ENCODE measurements at places on chromosomes 11 and 22.

GRCh38 chr11:9643751-9644150 lies 20.1 kb upstream of the SWAP70 start:
- no peak for DNase-seq

- DNase-seq = no peak
Measured at GRCh38 chr22:37627545-37627944, 11.9 kb upstream of the SH3BP1 start.

- no peak for DNase-seq
Measured at GRCh38 chr22:44878483-44879300, 126.3 kb downstream of the ARHGAP8 start.

- no peak for DNase-seq
Measured at GRCh38 chr22:39475337-39475736, 18.5 kb downstream of the MGAT3 start.

DNA sequence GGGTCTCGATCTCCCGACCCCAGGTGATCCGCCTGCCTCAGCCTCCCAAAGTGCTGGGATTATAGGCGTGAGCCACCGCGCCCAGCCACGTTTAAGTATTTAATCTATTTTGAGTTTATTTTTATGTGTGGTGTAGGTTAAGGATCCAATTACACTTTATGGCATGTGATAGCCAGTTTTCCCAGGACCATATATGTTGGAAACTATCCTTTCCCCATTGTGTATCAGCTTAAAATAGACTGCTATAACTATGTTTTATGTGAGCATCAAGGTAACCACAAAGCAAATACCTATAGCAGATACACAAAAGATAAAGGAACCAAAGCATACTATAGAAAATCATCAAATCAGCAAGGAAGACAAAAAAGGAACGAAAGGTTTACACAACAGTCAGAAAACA lies 42.4 kb downstream of the TTC28 start:
- no peak for DNase-seq

DNA sequence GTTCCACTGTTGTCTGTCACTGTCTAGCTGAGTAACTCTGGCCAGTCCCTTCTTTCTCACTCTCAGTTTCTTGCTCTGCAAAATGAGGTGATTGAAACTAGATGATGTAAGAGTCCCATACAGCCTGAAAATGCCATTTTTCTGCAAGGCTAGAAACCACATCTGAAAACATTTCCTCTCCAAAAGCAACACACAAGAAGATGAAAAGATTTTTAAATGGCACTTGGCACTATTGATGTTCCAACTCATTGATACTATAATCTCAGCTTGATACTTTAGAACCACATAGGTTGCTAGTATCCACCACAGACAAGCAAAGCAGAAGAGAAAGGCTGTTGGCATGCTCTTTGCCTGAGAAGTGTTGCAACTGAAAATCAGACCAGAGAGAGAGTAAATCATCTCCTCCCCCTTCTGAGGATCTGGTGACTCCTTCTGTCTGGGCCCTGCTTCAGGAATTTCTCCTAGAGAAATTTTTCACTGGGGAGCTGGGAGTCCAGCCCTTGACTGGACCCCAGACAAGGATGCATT lies 1217.9 kb downstream of the LRRC4C start:
- DNase-seq = no peak

DNA sequence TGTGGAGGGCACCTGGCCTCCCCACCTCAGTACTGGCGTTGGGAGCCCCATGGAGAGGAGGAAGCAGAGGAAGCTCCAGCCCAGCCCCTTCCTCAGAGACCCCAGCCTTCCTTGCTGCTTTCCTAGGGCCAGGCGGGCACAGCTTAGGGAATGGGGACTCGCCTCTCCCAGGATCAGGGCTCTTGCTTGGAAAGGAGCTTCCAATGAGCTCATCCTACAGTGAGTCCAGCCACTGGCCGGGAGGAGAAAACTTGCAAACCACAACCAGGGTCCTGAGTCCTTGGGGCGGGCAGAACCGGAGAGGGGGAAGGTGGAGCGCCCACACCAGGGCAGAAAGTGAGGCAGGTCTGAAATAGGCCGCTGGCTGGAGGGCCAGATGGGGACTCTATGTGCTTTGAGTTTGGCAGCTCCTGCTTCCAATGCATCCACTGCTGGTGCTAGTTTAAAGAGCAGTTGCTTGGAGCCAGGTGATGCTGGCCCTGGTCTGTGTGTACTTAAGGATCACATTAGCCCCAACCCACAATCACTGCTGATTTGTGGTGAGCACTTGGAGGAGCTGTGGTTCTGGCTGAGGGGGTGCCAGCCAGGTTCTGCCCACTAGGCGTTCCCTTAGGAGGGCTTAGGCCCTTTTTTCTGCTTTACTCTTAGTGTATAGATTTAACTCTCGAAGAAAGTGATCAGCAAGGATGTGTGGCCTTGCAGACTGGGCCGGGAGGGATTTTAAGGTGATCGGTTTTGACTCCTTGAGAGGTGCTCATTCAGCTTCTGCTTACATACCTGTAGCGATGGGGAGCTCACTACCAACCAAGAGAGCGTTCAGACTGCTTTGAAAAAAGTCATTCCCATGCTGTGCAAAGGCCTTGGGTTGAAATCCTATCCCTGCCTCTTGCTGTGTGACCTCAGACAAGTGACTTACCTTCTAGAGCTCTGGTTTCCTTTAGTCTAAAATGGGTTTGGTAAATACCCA lies 81.9 kb downstream of the TP53I11 start:
- DNase-seq = no peak

DNA sequence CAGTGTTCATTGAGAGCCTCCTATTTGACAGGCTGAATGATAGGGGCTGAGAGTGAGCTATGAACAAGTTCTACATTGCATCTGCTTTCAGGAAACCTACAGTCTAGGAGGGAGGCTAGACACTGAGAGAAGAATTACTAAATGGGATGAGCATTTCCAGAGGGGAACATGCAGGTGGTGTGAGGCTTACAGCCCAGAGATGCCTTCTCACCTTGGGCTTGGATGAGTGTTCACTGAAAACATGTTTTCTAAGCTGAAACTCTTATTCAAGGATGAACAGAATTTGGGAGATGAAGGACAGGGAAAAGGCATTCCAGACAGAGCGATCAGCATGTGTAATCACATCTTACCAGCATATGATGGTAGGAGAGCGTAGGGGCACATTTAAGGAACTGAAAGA lies 177.5 kb upstream of the E2F8 start:
- DNase-seq = no peak

GRCh38 chr22:17601031-17601430 lies 27.5 kb downstream of the ATP6V1E1 start:
- no peak for DNase-seq

GRCh38 chr11:134224710-134225664 lies 516 bp downstream of the VPS26B start:
- no peak for DNase-seq

- DNase-seq = no peak
Measured at GRCh38 chr11:74680703-74681531, 50.3 kb downstream of the CHRDL2 start.

- DNase-seq = peak; percentile 96
Measured at GRCh38 chr11:65150509-65151299, 16.4 kb upstream of the SYVN1 start.

GRCh38 chr22:39984746-39985145 lies 10.0 kb upstream of the FAM83F start:
- DNase-seq = no peak

DNA sequence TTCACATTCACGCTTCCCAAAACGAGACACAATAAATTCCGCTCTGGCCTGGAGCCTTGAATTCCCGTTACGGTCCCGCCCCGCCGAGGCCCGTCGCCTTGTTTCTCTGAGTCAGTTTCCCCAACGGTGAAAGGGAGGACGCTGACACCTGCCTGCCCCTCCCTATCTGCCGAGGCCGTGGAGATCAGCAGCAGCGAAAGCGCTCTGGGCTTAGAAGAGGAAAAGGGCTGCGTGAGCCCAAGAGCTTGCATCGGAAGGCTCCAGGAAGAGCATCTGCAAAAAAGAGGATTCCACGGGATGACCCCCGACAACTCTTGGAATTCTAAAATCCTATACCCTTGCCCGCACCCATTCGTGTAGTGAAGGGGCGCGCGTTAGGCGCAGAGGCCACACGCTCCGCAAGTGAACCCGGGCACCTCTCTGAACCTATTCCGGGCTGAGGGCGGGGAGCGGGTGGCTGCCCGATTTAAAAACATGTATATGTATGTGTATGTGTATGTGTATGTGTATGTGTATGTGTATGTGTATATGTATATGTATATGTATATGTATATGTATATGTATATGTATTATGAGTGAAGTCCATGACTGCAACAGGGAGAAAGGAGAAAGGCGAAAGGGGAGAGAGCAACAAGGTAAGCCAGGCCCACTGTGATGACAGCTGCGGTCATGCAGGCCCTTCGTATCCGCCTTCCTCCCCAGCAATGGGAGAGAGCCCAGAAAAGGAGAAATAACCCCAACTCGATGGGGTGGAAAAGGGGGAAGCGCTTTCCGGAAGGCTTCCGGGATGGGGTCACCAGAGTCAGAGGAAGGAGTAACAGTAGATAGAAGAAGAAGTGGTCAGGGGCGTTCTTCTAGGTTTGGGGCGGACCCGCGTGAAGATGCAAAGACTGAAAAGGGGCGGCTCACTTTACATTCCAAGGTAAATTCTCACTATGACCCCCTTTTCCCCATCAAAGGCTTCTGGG lies 948 bp upstream of the MRTFA start:
- DNase-seq = peak; percentile 86

GRCh38 chr11:71199226-71199820 lies 53.1 kb downstream of the SHANK2 start:
- DNase-seq = no peak

DNA sequence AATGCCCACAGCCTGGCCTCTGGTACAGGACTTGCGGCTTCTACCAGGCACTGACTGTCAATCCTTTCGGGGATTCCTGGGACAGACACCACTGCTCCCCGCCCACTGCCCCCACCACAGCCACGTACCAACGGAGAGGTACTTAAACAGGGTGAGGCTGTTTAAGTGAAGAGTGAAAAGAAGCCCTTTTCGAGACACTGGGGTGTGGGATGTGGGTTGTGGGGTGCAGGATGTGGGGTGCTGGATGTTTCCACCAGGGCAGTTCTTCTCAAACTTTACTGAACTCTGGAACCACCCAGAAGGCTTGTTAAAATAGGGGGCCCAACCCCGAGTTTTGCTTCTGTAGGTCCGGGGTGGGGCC lies 34.2 kb upstream of the PRR5 start:
- no peak for DNase-seq

DNA sequence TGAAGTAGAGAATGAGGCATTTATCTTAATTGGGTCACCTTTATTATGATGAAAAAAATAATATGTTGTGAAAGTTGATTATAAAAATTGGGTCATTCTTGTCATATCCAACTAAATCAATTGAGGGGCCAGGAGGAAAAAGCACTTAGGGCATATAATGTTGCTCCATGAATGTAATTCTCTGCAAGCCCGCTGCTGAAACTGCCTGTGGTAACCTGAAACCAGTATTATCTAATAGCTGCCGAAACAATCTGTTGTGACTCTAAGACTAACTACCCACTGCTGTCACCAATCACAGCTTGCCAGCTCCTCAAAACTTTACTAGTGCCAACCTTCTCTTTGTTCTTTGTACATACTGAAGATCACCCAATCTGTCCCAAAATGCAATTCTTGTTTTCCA lies 115.8 kb downstream of the ATG16L2 start:
- DNase-seq = no peak

DNA sequence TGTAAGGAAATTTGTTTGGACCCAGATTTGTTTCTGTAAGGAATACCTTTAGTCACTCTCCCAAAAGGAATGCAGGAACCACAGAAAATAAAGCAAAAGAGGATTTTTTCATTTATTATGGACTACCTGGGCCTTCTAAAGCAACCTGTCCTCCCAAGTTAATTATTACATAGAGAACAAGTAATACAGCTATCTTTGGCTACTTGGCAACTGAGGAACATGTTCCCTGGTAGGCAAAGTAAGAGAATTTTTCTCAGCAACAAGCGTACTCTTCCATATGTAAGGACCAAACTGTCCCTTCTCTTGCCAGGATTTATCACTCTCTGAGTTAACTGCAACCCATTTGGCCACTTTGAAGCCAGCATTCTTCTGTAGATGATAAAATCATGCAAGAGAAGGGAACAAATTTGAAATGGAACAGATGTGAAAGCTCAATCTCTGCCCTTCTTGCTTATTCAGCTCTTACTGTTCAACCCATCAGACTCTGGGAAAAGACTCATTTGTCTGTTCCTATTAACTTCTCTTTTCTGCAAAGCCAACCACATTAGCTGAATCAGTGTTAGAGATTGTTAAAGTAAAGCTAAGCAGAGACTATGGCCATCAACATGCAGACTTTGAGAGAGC lies 190.2 kb downstream of the SWAP70 start:
- DNase-seq = no peak

GRCh38 chr11:67282155-67282875 lies 6.8 kb upstream of the ANKRD13D start:
- no peak for DNase-seq

DNA sequence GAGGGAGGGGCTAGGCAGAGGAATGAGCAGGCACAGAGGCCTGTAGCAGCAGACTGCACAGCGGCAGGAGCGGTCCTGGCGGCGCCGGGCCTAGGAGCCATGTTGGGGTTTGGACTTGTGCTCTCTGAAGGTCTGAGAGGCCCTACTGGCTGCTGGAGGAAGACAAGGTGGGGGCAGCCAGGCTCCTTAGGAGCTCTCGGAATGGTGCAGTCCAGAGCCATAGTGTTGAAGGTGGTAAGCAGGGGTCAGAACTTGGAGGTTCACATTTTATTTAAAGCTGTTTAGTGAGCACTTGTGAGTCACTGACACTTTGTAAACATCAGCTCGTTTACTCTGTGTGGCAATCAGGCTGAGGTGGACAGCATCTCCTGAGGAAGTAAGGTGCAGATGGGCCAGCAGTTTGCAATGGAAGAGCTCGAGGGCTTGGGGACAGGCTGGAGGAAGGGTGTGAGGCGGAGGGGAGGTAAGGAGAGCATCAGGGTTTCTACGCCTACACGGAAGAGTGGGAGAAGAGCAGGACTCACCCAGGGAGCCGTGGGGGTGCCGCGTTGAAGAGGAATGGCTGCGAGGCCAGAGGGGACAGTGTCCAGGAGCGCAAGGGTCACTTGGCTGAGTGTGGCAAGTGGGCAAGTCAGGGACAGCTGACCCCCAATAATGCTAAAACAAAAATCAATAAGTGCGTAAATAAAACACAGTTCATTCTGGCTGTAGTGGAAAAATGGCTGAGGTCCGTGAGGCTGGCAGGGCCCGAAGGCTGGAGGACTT lies 10.0 kb upstream of the TMEM191C start:
- DNase-seq = no peak

- DNase-seq = no peak
Measured at GRCh38 chr11:134586726-134587125, 174.7 kb upstream of the B3GAT1 start.

GRCh38 chr22:22761963-22762772 lies 117.8 kb downstream of the GGTLC2 start:
- no peak for DNase-seq

DNA sequence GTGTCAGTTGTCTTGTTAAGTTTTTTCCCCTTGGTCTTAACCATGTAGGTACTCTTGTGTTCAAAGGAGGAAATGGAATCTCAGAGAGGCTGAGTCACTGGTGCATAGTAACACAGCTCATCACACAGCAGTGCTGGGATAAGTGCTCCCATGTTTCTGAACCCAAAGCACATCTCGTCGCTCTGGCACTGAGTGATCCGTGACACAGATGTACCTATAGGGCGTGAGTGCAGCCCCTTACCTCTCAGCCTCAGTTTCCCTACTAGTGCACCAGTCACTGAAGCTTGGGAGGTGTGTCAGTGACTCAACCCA lies 234.0 kb downstream of the ST3GAL4 start:
- no peak for DNase-seq
